ENCODE measurements at places on chromosomes 5 and 9.

DNA sequence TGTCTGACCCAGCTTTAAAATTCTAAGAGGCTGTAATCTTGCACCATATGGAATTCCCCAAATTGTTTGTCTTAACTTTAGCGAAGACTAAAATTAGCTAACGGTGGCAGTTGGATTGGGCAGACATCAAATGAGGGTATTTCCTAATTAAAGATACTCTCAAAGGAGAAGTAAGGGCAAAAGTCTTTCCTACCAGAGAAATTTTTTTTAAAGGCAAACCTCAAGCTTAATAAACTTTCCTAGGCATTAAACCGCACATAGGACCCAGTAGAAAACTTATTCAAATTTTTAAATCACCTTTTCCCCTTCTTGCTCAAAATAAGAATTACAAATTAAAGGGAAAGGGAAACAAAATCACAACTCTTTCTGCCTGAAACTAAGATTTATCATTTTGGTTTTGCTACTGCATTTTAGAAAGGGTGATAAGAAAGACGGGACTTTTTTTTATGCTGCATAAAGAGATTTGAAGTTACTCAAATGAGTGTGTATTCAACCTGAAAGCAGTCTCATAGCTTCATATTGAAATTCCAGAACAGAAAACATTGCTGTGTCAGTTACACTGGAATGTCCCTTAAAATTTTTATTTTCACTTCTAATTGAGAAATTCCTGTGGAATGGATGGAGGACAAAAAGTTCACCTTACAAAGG lies 189.1 kb upstream of the PTGER4 start:
- DNase-seq: no peak

DNA sequence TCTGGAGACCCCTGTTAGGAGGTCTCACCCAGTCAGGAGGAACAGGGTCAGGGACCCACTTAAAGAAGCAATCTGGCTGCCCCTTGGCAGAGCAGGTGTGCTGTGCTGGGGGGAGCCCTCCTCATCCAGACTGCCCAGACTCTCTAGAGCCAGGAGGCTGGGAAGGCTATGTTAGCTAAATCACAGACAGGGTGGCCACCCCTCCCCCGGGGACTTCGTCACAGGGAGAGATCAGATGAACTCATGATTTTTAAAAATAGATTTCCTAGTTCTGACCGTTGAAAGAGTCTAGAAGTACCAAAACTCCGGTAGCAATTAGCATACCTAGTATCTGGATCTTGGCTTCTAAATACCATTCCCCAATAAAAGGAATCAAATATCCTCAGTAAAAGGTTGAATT lies 35.0 kb upstream of the FOXB2 start:
- no peak for DNase-seq

DNA sequence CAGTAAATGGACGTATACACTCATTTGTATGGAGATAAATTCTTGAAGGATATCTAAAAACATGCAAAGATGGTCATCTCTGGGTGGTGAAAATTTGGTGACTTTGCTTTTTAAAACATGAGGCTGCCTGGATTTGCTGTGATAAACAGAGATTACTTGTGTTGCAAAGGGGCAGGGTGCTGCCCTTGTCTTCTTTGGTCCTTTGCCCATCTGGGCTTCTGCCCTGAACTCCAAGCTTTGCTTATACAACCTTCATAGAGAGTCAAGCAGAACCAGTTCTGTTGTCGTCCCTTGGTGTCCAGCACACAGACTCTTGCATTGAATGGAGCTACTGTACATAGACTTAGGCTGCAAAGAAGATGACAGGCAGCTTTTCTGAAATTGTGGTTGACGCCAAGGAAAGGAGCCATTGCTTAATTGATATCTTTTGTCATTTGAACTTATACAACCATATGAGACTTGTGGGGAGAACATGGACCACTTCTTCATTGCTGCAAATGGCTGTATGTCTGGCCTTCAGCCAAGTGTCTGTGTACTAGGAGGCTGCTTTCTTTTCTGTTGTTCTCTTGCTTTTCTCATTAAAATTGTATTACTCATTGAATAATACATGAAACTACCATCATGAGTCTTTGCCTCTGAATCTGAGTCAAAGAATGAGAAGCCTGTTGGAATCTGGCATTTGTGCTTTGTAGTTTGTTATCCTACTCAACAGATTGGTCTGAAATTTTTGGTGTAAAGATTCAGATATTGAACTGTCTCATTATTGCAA lies 152.5 kb downstream of the DMRT2 start:
- no peak for DNase-seq

GRCh38 chr5:1655496-1656270 lies 131.9 kb upstream of the LPCAT1 start:
- no peak for DNase-seq

DNA sequence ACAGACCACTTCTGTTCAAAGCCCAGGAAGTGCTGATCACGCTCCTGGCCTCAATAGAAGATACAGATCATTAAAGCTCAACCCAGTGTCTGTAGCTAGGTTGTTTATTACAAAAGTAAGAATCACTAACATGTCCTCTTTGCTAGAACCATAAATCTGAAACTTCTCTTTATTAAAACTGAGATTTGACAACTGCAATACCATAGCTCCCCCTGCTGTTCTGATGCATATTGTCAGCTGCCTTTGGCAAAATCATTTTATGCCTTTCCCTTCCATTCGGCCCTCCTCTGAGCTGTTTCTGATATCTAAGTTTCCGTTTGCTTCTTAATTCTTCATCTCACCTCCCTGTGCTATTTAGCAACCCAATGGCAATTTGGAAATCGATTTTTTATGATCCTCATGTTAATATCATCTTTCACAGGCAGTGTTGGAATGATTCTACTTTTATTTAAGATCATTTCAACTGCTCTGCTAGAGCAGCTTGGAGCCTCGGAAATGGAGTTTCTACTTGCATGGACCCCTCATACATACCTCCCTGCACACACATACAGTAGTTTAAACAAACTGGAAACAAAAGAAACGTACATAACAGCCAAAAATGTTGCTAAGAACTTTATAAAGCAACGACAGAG lies 998.8 kb downstream of the MAT2B start:
- DNase-seq: peak; percentile 61

DNA sequence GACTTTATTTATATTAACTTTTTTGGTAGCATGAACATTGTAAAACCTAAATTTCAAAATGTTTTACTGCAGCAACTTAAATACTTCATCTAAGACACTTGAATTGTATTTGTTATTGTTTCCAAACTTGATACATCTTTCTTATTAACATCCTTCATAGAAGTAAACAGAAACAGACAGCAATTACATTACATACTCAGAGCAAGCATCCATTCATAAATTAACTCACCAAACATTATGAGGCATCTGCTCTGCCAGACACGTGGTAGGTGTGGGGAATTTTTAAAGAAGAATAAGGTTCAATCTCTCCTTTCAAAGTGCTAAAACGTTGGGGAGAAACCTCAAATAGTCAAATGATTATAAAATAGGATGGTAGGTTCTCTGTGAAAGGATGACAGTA lies 130.8 kb downstream of the MUSK start:
- DNase-seq: no peak

DNA sequence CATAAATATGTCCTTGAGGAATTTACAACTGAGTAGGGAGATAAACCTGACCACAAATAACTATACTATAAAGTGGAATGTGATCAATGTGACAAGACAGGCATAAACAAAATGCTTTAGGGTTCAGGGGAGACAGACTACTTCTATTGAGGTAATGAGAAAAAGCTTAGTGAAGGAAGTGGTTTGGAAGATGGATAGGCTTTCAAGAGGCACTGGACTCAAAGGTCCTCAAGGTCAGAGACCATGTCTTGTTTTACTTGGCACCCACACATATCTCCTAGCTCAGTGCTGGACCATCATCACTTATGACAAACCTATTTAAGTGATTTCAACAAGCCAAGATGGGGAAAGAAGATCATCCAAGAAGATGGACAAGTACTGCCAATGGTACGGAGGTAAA lies 257.8 kb downstream of the BNC2 start:
- no peak for DNase-seq

DNA sequence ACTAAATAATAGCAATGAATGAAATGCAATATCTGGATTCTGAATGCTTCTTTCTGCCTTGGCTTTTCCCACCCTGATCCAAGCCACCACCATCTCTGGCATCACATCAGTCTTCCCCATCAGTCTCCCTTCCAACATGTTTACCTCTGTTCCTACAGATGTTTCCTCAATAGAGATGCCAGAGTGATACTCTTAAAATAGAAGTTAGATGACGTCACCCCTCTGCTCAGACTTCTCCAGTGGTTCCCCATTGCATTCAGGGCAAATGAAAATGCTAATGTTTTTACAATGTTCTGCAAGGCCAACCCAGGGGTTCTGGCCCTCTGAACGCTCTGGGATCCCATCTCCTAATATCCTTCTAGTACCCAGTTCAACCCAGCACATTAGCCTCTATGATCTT lies 305.8 kb downstream of the TRIM32 start:
- no peak for DNase-seq

- no peak for DNase-seq
These were observed 148.5 kb upstream of the PUM3 start for GRCh38 chr9:2992427-2992826.

DNA sequence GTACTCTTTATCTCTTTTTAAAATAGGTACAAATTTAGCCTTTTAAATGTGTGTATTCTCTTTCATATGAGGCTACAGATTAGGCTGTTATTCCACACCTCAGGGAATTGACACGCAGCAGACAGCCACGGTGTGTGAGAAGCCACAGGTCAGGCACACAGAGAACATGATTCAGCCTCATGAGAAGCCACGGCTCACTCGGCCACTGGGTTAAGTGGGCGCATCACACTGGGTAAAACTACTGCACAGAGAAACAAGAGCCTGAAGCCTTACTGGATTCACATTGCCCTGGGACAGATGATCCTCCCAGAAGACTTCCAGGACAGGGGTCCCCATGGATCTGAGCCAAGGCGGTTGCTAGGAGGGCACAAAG lies 28.2 kb downstream of the LPCAT1 start:
- no peak for DNase-seq

- DNase-seq: peak; percentile 33
These were observed 146.3 kb downstream of the SNCAIP start for GRCh38 chr5:122458278-122458872.

DNA sequence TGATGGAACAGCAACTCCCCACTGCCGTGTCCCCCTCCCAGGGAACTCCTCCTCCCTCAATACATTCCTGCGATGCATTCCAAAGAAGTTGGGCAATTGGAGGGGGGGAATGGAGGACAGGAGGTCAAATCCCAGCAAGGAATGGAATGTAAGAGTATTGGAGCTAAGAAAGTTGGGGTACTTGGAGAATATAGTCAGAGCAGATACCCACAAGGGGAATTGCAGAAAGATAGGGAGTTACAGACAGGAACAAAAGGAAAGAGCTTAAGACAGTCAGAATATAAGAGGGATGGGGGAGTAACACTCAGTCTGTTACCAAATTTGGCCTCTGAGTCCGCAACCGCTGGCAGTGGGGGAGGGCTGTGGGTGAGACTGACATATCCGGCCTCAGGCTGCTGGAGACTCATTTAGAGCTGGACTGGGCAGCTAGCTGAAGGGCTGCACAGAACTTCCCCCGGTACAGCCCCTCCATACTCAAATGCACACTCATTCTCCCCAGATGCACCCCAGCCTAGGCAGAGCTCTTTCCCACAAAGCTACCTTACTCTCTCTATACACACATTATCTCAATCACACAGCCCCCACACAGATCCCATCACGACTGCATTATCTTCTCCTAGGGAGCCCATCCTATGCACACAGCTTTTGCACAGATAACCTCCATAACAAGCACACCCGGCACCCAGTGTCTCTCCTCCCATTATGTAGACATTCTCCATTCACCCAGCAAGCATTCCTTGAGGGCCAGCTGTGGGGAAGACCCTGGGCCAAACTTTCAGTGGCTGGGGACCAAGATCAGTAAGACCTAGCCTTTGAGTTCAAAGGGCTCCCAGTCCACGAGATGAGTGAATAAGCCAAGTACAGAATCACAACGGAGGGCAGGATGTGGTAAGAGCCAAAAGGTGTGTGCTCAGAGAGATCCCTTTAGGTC lies 3.7 kb downstream of the TLN1 start:
- DNase-seq: no peak

- DNase-seq: no peak
These were observed 784 bp downstream of the MAMDC4 start for GRCh38 chr9:136852664-136853595.

DNA sequence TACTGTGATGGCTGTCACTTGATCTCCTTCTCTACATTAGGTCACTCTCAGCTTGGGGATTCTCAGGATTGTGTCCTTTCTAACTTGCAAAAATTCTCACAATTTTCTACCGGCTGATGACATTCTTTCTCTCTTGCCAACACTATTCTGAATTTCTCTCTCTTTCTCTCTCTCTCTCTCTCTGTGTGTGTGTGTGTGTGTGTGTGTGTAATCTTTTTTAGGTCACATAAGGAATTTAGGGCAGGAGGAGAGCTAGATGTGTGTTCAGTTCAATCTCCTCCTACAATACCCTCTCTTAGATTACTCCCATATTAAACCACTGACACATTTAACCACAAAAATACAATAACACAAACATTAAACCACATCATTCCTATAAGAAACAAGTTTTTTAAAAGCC lies 242.3 kb upstream of the NREP start:
- DNase-seq: no peak

DNA sequence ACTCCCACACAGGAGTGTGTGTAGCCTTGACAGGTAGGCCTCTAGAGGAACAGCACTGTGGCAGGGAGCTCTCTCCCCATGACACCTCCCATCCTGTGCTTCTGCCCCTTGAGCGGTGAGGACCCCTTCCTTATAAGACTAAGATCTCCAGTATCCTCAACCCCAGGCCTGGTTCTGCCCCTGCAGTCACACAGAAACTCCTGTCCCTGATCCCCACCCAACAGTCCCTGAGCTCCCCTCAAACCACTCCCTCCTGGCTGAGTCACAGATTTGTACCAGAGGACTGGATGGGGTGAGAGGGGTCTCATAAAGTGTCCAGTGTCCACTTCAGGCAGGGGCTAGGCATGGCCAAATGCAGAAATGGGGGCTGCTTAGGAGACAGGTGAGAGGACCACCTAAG lies 47.8 kb upstream of the CDKN2AIPNL start:
- no peak for DNase-seq

DNA sequence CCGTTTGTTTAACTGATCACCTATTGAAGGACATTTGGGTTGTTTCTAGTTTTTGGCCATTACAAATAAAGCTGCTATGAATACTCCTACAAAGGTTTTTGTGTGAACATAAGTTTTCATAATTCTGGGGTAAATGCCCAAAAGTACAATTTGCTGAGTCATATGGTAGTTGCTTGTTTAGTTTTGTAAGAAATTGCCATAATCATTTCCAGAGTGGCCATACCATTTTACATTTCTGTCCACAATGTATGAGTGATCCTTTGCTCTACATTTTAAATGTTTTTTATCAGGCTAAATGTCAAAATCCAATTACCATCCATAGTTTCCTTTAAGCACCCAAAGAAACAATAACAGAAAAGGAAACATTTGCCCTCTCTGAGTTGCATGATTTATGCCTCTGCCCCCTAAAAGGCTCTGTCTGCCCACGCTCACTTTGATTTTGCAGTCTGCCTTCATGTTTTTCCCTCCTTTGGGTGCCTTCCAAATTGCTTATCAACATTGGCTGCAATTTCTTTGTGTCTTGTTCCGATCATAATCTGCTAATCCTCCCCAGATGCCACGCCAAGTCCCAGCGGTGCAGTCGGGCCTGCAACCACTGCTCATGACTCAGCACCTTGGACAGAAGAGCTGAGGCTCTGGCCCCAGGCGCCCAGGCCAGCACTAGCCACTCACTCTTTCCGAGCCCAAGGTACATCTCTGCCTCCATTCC lies 339.2 kb downstream of the PIK3R1 start:
- no peak for DNase-seq

- no peak for DNase-seq
These were observed 296.5 kb downstream of the ARHGAP26 start for GRCh38 chr5:143066556-143067281.

All from HEK293T (cell line).